ENCODE measurements at places on chromosomes 16 and 17. TPM values are rescaled to one million over a fixed set of nuclear protein-coding genes. Genes with fewer than 3 reads are reported as not detected.

DNA sequence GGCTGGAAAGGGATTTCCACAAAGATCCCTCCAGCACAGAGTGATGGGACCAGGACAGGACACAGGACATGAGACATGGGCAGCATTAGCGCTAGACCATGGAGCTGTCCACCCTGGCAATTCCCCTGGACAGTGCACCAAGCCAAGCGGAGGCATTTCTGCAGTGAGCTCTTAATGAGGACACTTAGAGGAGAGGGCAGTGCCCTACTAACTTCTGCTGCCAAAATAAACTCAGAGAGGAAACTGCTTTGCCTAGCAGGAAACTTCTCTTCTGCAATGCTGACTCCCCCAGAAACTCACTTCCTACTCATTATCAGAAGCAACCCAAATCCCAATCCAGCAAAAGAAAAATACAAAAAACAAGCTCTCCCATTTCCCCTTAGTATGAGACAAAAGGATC, 119.2 kb downstream of the HS3ST2 start:
- no peak for DNase-seq

GRCh38 chr17:27438348-27438998, 17.8 kb upstream of the KSR1 start:
- DNase-seq = no peak

DNA sequence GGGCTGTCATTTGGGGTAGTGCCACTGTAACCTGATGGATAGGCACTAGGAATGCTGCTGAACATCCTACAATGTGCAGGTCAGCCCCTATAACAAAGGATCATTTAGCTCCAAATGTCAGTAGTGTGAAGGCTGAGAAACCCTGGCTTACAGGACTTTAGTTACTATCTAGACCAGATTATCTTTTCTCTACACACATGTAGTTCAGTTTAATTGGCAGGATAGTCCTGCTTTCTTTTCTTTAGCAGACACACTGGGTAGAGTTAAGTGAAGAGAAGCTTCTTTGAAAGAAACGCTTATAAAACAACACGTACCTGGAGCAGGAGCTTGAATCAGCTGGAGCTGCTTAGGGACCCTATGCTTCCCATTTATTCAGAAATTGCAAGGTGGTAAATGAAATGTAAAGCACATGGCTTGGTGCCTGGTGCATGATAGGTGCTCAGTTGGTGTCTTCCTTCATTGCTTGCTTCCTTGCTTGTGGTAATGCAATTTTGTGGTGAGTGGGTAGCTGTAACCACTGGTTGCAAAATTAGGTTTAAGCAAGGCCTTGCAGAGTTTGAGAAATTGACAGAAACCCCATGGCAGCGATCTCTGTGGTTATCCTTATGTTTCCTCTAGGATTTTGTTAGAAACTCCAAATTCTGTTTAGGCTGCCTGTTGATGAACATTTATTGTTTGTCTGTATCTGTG, 9.4 kb downstream of the METTL9 start:
- DNase-seq = no peak

DNA sequence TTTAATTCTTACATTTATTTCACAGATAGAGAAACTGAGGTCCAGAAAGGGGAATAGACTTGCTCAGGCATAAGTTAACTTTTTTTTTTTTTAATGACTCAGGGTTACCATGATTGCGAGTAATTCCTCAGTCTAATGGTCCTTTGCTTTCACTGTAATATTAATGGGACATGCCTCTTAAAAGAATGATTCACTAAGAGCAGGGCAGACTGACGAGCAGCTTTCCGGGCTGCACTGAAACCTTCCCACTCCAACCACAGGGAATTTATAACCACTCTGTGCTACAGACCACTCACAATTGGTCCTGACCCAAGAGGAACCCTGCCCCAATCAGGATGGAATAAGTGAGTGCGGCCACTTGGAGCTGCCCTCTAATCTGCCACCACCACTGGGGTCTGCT, 5.7 kb downstream of the HOXB2 start:
- DNase-seq = no peak

GRCh38 chr16:86320237-86320595, 190.1 kb upstream of the FOXF1 start:
- no peak for DNase-seq

- no peak for DNase-seq
Observed at GRCh38 chr16:29744541-29745101, 1.2 kb downstream of the C16orf54 start.

DNA sequence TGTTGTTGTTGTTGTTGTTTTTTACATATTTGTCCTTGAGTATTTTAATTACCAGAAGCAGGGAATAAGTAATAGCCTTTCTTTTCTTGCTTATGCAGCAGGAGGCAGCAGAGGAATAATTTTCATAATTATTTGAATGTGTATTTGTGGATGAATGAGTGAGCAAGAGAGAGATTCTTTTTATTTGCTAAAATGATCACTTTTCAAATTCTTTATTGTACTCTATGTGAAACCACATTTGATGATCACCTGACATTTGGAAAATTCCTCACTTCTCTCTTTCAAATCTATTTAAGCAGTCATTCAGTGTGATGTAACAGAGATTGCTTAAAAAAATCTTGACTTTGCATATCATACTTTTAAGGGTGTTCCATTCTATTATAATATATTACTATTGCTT, 223.6 kb downstream of the BCAS3 start:
- DNase-seq = no peak

- DNase-seq = no peak
Observed at GRCh38 chr16:29678691-29679267, at the start of gene QPRT. Gene QPRT (plus strand): TSS chr16:29679180. CDS start chr16:29679198, 18 bp downstream.

- DNase-seq = no peak
Observed at GRCh38 chr17:32298721-32299579, 33.3 kb downstream of the RHBDL3 start.

GRCh38 chr17:39026980-39027451, 59.8 kb upstream of the FBXO47 start:
- DNase-seq = no peak

DNA sequence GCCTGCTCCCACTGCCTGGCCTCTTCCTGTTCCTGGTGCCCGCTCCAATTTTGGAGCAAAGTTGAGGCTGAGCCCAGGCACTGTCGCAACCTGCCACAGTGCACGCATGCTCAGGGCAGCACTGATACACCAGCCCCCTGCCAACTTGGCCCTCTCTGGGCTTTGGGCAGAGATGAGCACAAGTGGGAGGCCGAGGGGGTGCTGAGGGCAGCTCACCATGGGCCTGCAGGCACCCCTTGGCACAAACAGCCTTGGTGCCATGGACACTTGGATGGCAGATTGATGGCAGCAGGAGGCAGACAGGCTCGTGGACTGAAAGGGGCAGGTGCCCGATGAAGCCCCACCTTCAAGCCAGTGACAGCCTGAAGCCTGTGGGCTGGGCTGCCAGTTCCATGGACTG, 42.9 kb downstream of the PIGL start:
- no peak for DNase-seq

The C17orf100 gene
- total RNA-seq = 1.1 TPM

The ARL5C gene
- total RNA-seq = not detected

The P2RX5 gene
- total RNA-seq = 22.3 TPM

The ACSM2B gene
- total RNA-seq = 0.18 TPM

The TP53TG3C gene
- not detected for total RNA-seq
